ENCODE measurements at places on chromosomes 11 and 22.
A peak's percentile ranks its signal among the peaks of the same experiment; 100 is the strongest.

GRCh38 chr22:37640591-37641560, 1.4 kb downstream of the SH3BP1 start:
- DNase-seq: no peak

DNA sequence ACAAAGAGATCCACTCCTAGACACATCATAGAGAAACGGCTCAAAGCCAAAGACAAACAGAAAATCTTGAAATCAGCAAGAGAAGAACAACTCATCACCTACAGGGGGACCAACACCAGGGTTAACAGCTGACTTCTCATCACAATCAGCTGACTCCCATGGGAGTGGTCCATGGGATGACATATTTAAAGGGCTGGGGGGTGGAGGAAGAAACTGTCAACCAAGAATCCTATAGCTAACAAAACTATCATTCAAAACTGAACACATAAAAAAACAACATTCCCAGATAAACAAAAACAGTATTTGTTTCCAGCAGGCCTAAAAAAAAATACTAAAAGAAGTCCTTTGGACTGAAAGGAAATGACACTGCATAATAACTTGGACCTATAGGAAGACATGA, 86.7 kb downstream of the APOL5 start:
- DNase-seq: no peak

DNA sequence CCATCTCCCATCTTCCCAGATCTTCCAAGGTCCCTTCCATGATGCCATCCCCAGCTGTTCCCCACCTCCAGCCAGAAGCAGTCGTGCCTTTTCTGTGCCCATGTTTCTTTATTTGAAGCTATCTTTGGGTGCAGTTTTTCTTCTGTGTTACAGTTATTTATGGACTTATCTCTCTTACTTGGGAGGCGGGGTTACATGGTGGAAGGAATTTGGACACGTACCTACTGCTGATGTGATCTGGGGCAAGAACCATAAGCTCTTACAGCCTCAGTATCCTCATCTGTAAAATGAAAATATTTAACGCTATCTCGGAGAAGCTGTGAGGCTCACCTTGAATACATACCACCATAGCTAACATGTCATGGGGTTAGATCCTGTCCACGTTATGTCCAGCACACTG, 98.9 kb downstream of the ZBTB16 start:
- peak; percentile 64 for DNase-seq

- DNase-seq: peak; percentile 75
Measured at GRCh38 chr11:3837793-3838192, 3.0 kb downstream of the RHOG start.

DNA sequence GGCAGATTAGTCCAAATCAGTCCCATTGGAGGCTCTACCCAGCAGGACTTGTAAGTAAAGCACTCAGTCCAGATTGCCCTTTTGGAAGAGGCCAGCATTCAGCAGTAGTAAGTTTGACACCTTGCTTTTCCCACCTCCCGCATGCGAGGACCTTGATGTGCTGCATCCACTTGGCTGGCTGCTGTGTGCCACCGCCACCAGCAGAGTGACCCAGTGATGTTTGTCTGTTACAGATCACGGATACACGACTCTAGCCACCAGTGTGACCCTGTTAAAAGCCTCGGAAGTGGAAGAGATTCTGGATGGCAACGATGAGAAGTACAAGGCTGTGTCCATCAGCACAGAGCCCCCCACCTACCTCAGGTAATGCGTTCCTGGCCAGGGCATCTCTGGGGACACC, 6.6 kb downstream of the SMARCB1 start:
- DNase-seq: no peak

GRCh38 chr11:8830641-8831040, 80.3 kb upstream of the AKIP1 start:
- DNase-seq: no peak

GRCh38 chr22:49628391-49629260, 199.0 kb downstream of the BRD1 start:
- DNase-seq: no peak

DNA sequence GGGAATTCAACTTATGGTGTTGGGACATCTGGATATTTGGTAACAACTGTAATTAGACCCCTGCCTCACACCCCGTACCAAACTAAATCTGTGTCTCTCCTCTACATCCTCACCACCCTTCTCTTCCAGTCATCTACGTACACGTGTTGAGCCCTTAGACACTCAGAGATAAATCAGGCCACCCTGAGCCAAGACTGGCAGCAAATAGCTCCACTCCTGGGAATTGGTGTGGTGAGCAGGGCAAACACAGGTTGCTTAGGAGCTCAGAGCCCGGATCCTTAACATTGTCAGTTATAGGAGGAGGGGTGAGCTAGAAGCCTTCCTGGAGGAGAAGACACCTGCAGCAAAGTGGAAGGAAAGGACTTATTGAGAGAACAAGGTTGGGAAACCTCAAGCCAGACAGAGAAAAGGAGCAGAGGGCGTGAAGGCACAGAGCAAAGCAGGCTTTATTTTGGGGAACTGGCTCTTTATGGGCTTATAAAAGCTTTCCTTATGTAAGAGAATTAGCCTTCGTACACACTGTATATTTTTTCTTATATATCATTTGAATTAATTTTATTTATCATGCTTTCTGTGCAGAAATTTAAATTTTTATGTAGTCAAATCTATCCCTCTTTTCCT, 36.9 kb upstream of the KLHL35 start:
- DNase-seq: no peak

DNA sequence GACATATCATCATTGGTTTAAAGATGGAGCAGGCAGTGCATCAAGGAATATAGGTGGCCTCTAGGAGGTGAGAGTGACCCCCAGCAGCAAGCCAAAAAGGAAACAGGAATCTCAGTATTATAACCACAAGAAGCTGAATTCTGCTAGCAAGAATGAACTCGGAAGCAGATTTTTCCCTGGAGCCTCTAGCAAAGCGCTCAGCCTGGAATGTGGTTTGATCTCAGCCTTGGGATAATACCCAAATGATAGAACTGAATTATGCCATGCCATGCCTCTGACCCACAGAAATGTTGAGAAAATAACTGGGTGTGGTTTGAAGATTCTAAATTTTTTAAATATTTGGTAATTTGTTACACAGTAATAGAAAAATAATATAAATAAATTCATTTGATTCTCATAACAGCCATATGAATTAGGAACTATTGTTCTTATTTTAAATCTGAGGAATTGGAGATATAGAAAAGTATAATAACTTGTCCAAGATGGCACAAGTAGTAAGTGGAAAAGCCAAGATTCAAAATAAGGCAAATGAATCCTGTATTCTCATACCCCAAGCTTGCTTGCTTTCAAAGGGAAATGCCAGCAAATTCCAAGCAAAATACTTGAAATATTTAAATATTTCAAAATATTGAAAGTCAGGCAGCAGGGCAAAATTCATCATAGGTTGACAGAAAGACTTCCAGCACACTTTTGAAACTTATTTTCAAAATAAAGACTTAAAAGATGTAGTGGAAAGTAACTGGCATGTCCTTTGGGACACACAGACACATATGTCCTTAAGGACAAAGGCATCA, 567.4 kb downstream of the KCNA4 start:
- DNase-seq: no peak

GRCh38 chr11:29166306-29166705, 850.5 kb downstream of the KCNA4 start:
- no peak for DNase-seq

DNA sequence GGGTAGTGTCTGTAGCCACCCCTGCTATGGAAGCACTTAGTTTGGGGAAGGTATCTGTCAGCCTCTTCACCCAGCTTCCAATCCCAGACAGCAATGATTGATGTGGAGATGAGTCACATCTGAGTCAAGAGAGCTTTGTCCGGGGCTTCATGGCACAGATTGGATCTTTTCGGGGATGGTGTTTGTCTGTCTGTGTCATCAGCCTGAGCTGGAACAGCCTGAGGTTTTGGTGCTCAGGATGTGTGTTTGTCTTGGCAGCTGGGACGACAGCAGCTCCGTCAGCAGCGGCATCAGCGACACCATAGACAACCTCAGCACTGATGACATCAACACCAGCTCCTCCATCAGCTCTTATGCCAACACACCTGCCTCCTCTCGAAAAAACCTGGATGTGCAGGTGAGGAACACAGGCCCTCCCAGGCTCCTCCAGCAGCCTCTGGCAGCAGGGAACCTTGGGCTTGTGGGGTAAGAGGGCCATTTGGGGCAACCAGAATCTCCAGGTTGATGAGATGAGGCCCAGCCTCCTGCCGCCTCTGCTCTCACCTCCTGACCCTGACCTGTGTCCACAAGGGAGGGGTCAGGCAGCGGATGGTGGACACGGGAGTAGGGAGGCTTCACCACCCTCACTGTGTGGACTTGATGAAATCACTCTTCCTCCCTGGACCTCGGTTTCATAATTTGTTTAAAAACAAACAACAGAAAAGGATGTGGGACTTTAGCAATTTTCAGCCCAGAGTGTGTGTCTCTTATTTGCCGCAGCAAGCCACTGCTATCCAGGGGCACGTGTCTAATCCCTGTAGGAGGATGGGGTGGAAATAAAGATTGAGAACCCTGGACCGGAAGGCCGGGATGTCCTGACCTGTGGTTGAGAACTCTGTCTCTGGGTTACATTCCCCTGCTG, 124.3 kb downstream of the DBX1 start:
- DNase-seq: no peak

DNA sequence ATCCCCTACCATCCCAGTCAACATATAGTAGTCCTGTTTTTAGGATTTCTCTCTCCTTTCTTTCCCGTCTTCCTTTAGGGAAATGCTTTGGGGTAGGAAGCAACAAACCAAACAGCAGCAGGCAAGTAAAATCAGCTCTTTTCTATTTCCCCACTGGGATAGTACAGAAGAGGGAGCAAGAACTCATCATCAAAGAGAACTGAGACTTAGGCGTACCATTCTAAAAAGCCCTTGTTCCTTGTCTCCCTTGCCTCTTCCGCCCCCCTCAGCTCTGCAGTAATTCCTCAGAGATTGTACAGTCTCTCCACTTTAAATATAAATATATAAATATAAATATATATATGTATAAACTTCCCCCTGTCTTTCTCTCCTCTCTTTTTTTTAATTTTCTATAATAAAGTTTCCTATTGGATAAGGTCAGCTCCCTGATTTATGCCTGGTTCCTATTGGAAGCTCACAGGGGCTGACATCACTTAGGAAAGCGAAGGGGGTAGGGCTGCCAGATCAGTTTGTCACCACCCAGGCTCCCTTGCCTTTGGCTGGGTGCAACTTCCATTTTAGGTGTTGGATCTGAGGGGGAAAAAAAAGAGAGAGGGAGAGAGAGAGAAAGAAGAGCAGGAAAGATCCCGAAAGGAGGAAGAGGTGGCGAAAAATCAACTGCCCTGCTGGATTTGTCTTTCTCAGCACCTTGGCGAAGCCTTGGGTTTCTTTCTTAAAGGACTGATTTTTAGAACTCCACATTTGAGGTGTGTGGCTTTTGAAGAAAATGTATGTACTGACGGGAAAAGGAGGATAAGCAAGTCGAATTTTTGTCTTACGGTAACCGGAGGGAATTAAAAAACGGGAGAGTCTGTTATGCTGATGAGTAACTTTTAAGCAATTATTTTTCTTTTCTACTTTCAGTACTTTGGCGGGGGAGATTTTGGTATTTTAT, at the start of gene CTNND1:
Gene CTNND1, plus strand, starts transcription at position 502 of the 934 bp plus-strand sequence. CDS start 29,677 bp downstream, outside the sequence.
- peak; percentile 96 for DNase-seq

GRCh38 chr11:96339706-96340554, 3.1 kb downstream of the MAML2 start:
- no peak for DNase-seq

GRCh38 chr11:128845334-128845780, 21.7 kb downstream of the KCNJ1 start:
- peak; percentile 69 for DNase-seq

DNA sequence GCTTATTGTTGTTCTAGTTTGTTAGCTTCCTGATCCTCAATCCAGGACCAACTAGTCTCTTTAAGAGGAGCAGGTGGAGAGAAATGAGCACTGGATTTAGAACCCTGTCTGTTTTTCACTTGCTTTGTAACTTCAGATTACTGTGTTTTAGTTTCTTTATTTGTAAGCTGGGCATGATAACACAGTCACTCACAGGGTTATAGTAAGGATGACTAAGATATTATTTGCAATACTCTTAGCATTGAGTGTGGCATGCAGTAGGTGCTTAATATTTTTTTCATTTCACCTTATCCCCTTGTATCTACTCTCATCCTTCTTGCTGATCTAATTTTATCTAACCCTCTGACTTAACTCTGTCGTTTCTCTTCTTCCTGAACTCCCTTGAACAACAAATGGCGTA, 33.8 kb downstream of the DNHD1 start:
- DNase-seq: no peak

DNA sequence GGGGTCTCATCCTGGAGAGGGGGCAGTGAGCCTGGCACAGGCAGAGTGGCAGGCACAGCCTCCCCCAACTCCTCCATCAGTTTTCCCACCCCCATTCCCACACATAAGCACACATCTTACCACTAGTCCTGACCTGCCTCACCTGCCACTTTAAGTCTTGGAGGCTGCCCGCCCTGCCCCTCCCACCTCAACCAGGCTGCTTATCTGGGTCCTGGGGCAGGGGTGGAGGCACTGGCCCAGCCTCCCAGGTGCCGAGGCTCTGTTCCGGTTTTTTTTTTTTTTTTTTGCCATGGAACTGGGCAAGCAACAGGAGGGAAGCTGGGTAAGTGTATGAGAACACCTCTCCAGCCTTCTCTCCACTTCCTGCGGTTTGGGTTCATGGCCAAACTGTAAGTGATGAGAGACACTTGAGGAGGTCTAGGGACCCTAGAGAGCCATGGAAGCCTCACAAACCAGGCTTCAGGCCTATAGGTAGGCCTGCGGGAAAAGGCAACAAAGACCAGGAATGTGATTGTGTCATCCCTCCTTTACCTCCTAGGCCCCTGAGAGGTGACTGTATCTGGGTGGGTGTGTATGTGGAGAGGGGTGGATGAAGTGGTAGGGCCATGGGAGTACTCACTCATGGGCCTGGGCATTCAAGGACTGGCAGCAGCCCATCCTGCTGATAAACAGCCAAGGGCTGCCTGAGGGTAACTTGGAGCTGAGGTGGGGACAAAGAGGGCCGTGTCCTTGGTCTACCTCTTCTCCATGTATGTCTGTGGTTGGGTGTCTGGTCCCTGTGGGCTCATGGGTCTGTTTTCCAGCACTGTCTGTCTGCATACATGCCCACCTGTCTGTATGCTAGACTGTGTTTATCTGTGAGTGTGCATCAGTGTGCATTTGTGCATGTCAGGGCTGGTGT, 22.6 kb downstream of the PHLDB1 start:
- no peak for DNase-seq

DNA sequence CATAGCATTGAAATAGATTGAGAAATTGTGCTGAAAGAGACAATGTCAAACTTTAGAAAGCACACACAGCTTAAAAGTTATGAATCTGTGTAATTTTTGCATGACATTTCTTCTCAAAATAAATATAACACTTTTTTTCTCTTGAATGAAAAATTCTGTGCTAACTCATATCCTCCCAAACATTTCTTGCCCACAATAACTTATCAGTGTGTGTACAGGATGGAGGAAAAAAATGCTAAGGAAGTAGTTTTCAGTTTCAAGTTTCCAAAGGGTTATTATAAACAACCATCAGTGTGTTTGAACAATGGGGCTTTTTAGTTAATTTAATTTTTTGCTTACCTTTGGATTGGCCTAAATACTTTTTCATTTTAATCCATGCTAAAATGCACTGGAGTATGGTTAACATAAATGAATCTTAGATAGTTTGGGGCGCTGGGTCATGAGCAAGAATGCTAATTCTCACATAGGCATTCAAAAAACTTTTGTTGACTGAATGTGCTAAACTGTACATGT, 82.9 kb upstream of the ARHGAP20 start:
- DNase-seq: peak; percentile 4

GRCh38 chr22:31618057-31618456, 44.0 kb downstream of the PISD start:
- no peak for DNase-seq

- DNase-seq: no peak
Measured at GRCh38 chr22:23122992-23123803, 18.6 kb downstream of the RSPH14 start.

Data from hematopoietic multipotent progenitor cell treated with erythropoietin and hydrocortisone succinate and interleukin-3 and kit ligand, for 8 days (in vitro differentiated cells).